ENCODE measurements at places on chromosomes 3 and 15.
A peak's percentile ranks its signal among the peaks of the same experiment; 100 is the strongest.

GRCh38 chr3:139481116-139481515 is 4.8 kb upstream of the RBP2 start:
- H3K36me3 ChIP-seq: peaks cover 18% of the 10 kb centered on the region
- H3K4me1 ChIP-seq: peaks cover 6% of the 10 kb centered on the region
- DNase-seq: no peak
- no peak overlapping the region for H3K4me3 ChIP-seq

GRCh38 chr15:78213425-78213750 is 21.0 kb downstream of the ACSBG1 start:
- DNase-seq: no peak
- H3K27me3 ChIP-seq: peaks cover 4% of the 10 kb centered on the region
- H3K36me3 ChIP-seq: no peaks in the 10 kb centered on the region
- no peak overlapping the region for H3K27ac ChIP-seq
- peaks cover 18% of the 10 kb centered on the region for H3K4me1 ChIP-seq

DNA sequence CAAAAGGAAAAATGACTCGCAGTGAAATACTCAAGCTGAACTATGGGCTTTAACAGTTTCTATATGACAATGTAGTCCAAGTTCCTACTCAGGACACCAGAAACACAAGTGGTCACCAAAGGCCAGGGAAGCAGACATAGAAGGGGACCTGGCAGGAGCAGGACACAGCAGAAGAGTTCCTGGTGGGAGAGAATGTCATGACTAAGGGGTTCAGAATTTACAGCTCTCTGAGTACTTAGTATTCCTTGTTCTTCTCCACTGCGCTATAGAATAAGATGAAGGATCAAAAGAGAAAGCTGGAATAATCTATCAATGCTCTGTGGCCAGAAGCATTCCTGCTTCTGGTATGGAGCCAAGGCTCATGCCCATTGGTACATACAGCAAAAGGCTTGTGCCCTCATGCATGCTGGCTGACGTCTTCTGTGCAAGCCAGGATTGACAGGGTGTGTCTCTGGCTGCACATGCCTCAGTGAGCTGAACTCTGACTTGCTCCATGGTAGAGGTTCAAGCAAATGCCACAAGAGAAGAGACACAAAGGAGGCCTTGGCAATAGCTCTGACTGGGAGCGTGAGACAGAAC is 128.7 kb upstream of the SLC2A2 start:
- peaks cover 2% of the 10 kb centered on the region for H3K36me3 ChIP-seq
- no peak for DNase-seq
- no peak overlapping the region for H3K4me3 ChIP-seq
- H3K27me3 ChIP-seq: peaks cover 1% of the 10 kb centered on the region
- peaks cover 15% of the 10 kb centered on the region for H3K4me1 ChIP-seq

DNA sequence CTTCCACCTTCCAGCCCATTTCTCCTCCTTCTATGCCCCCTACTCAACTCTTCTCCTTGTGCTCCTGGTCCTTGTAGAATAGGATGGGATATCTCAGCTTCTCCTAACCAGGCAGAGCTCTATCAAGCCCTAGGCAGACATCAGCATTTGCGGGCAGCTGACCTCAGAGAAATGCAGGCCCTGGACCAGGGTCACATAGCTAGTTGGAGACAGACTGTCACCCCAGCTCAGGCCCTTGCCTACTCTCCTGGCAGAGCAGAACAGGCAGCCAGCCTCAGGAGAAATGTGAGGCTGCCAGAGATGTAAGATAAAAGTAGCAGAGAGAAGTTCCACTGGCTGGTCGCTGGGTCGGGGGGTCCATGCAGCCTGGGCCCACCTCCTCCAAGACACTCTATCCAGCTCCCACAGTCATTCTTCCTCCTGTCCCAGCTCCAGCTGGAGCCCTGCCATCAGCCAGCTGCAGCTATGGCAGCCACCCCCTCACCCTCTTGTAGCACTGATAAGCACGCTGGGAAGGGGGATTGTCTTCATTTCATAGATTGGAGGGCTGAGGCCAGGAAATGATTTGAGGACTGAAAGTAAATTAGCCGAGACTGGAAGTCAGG is 4.0 kb downstream of the CYP8B1 start:
- H3K27me3 ChIP-seq: peaks cover 18% of the 10 kb centered on the region
- peaks cover 13% of the 10 kb centered on the region for H3K4me1 ChIP-seq
- no peak overlapping the region for H3K27ac ChIP-seq
- no peaks in the 10 kb centered on the region for H3K36me3 ChIP-seq
- no peak for DNase-seq

DNA sequence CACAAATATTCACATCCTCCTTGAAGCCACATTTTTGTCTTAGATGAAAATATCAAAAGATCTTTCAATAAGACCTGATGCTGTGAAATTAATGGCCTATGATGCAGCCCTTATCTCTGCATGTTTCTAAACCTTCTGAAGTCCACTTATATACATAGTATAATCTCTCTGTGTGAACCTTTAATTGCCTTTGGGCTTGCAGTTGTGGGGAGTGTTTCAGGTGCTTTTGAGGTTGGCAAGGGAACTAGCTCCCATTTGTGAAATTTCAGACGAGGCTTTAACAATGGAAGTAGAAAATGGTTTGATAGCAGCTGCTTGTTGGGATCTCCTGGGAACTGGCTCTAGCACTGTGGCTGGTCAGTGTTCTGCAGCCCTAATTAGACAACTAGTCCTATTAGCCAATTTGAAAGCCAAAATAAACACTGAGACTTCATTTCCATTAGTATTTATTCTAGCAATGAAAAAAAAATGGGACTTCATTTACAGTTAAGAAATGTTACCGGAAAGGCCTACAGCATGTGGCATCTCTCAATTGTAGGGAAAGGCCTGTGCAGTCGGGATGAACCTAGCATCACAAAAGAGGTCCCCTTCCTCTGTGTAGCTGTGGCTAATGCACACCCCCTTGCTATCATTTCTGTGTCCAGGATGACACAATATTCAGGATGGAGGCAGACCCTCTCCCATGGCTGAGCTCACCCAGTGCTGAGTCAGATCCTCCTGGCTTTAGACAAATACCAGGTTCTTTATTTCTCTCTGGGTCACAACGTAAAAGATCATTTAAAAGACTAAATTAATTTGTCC is 140.7 kb upstream of the TRIM42 start:
- H3K36me3 ChIP-seq: peaks cover 3% of the 10 kb centered on the region
- no peak overlapping the region for H3K4me3 ChIP-seq
- DNase-seq: no peak
- no peak overlapping the region for H3K27ac ChIP-seq

DNA sequence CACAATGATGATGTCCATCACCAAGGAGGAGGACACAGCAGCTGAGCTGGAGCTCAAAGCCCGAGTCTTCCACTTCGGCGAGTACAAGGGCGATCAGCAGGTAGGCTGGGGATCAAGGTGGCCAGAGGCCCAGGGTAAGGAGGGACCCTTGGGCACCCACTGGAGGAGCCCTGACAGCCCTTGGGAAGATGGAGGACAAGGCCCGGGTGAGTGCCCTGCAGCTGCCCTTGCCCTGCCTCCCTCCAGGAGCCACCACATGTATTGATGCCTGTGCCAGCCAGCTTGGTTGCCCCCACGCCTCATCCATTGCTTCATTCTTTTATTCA is 38.4 kb downstream of the CFAP100 start:
- peak; percentile 24 for DNase-seq
- no peaks in the 10 kb centered on the region for H3K4me1 ChIP-seq
- no peaks in the 10 kb centered on the region for H3K27me3 ChIP-seq
- no peak overlapping the region for H3K4me3 ChIP-seq

- H3K27me3 ChIP-seq: no peaks in the 10 kb centered on the region
- no peak overlapping the region for H3K27ac ChIP-seq
- peaks cover 24% of the 10 kb centered on the region for H3K4me1 ChIP-seq
These were observed 192.6 kb downstream of the TCF12 start for GRCh38 chr15:57111002-57111401.

GRCh38 chr15:81343371-81343770 is 19.4 kb upstream of the STARD5 start:
- no peak overlapping the region for H3K4me3 ChIP-seq
- no peak overlapping the region for H3K27ac ChIP-seq
- peaks cover 18% of the 10 kb centered on the region for H3K27me3 ChIP-seq
- DNase-seq: no peak
- peaks cover 18% of the 10 kb centered on the region for H3K4me1 ChIP-seq

DNA sequence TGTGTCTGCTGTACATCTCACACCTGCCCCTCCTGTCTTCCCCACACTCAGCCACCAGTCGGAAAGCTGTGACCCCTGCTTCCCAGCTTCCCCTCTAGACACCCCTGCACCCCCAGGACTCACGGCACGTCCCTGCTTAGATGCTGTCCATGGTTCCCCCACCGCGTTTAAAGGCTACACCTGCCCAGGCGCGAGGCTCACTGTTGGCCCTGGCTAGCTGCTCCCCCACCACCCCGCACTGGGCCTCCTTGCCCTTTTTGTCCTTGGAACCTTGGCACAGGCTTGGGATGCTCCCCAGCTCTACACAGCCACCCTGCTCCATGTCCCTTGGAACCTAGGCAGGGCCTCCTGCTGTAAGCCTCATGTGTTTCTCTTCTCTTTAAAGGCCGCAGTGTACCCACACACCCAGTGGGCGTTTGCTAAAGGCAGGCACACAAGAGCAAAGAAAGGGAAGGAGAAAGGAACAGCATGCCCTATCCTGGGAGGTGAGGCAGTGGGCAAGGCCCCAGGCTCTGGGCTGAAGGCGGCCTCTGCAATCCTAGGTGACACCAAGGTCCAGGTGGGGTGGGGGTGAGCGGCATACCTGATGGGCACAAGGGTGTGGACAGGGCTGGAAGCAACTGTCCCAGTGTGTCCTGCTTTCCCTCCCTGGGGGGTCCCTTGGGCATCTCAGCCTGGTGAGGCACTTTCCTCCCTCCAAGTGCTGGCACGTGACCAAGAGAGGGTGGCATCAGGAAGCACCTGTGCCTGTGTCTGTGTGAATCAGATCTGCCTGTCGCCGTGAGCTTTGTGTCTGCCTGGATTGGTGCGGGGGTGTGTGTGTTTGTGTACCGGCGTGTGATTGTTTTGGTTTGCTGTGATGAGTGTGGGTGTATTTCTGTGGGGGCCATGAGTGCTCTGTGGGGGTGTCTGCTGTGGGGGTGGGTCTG is 54.4 kb downstream of the TPRA1 start:
- no peaks in the 10 kb centered on the region for H3K36me3 ChIP-seq
- no peak overlapping the region for H3K4me3 ChIP-seq
- no peak overlapping the region for H3K27ac ChIP-seq
- peaks cover 7% of the 10 kb centered on the region for H3K4me1 ChIP-seq

- no peak for DNase-seq
- no peak overlapping the region for H3K27ac ChIP-seq
- peaks cover 4% of the 10 kb centered on the region for H3K36me3 ChIP-seq
- no peaks in the 10 kb centered on the region for H3K27me3 ChIP-seq
- peaks cover 3% of the 10 kb centered on the region for H3K4me1 ChIP-seq
These were observed 150.4 kb downstream of the LIPC start for GRCh38 chr15:58582160-58582559.
